Immature natural killer cell (primary cell): ENCODE measurements at places on chromosomes 3 and 15.

DNA sequence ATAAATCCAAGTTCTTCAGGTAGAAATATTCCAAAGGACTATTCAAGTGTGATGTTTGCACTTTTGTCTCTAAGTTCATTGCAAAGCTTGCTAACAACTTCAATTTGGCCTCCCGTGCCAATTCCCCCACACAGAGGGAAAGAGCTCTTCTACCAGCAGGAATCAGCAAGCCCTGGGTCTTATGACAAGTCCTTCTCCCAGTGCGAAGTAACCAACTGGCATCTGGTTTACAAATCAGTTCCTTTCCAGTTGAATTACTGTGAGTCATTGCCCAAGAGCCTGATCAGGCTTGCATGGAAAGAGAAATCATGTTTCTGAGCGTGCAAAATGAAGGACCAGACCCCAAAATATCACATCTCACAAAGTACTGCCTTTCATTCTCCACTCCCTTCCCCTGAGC, 62.7 kb upstream of the SLCO3A1 start:
- H3K36me3 ChIP-seq: no peaks in the 10 kb centered on the region

DNA sequence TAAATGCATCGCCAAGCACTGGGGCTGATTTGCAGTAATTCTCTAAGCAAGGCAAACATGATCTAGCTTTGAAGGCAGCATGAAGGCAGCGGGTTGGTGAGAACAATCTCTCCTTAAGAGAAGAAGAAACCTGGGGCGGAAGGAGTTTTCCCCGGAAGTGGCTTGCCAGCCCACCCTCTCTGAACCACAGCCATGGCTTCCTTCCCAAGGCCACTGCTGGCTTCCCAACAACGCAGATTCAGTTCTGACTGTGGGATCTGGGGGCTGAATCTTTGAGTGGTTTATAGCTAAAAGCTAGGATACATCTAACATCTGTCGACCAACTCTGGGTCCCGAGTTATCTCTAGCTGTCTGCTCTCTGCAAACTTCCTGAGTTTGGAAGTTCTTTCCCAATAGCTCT, 4.3 kb upstream of the CPN2 start:
- no peak overlapping the region for H3K27ac ChIP-seq
- H3K4me3 ChIP-seq: no peak overlapping the region

DNA sequence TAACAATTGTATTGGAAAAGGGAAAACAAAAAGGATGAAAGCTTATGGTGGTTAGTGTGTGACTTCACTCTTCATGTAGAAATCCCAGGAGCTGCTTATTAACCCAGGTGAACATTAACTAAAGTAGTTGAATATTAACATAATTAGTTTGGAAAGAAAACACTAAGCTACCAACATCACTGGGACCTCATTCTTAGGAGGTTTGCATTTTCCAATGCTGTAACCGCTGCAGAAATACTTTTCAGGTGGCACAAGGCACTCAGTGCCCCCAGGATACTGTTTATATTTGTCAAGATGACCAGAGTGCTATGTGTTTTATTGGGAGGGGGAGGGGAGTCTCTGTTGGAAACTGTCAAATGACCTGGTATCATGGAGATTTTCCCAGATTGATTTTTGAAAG, 25.9 kb upstream of the VILL start:
- no peak overlapping the region for H3K4me3 ChIP-seq
- H3K27me3 ChIP-seq: no peaks in the 10 kb centered on the region
- H3K4me1 ChIP-seq: no peaks in the 10 kb centered on the region
- H3K27ac ChIP-seq: no peak overlapping the region
- no peak for DNase-seq
- no peaks in the 10 kb centered on the region for H3K36me3 ChIP-seq

DNA sequence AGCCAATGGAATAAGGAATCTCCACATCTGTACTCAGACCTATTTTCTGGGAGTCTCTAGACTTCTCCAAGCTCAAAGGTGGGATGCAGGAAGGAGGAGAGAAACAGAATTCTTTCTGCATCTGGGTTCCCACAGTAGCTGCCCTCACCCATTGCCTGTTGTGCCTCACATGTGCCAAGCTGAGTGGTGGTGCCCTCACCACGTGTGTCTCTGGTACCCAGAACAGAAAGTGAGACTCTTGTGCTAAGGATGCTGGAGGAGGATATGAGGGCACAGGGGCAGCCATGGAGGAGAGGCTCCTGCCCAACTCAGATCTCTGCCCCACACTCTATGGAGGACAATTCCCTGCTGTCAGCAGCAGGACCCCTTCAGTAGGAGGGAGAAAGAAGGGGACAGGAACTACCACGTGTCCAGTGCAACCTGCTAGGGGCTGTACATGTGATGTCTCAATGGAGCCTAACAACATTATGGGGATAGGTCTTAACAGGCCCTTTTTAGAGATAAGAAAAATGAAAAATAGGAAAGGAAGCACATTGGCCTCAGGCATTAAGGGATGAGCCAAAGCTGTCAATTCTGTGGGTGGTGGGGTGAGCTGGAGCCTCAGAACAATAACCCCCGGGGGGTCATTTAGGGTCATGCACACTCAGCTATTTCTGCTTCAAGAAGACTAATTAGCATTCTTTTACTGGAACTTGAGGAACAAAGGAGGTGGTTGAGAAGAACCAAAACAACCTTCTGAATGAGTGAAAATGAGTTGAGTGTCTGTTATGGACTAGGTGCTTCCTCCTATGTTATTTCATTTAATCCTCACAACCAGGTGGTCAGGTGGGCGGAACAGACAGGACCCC, 16.3 kb upstream of the NOX5 start:
- no peak overlapping the region for H3K27ac ChIP-seq
- H3K4me1 ChIP-seq: no peaks in the 10 kb centered on the region
- H3K36me3 ChIP-seq: no peaks in the 10 kb centered on the region
- peaks cover 10% of the 10 kb centered on the region for H3K27me3 ChIP-seq
- DNase-seq: no peak
